ENCODE measurements at places on chromosomes 13 and 19. TPM values are rescaled to one million over a fixed set of nuclear protein-coding genes. Genes with fewer than 3 reads are reported as not detected.

Gene ACOD1
- total RNA-seq = not detected

Gene ZNF587
- total RNA-seq = 16.8 TPM

Gene LAIR1
- total RNA-seq = not detected

Gene TEX101
- not detected for total RNA-seq

Gene KLK3
- total RNA-seq = not detected

Gene CYP2A7
- total RNA-seq = not detected

Gene GPR183
- not detected for total RNA-seq

Gene ADGRL1
- 7.6 TPM for total RNA-seq

Gene CAPN12
- total RNA-seq = 2.8 TPM

Gene HRC
- 0.32 TPM for total RNA-seq

Gene ZNF814
- 14.3 TPM for total RNA-seq

Gene NCCRP1
- not detected for total RNA-seq

Gene CILP2
- total RNA-seq = 0.36 TPM

Gene CEACAM16
- total RNA-seq = not detected

Gene SERTAD1
- total RNA-seq = 22.9 TPM

Gene TINCR
- total RNA-seq = under 0.01 TPM

Gene SGCG
- not detected for total RNA-seq

Gene NCAN
- total RNA-seq = not detected

Gene DMKN
- total RNA-seq = 4.2 TPM

Gene OLFM4
- total RNA-seq = not detected

Gene OR1I1
- total RNA-seq = not detected

Gene C13orf42
- not detected for total RNA-seq

Gene IGFL1
- not detected for total RNA-seq

Gene NMRK2
- total RNA-seq = not detected

Gene REEP6
- total RNA-seq = 1.8 TPM

Gene ZNF878
- total RNA-seq = 0.49 TPM

Gene DAND5
- total RNA-seq = not detected

Gene ZNF430
- 3.2 TPM for total RNA-seq

Gene SIGLEC5
- not detected for total RNA-seq

Gene SIGLEC8
- total RNA-seq = not detected

Gene ZNF154
- 2.6 TPM for total RNA-seq

Gene EXOC3L2
- total RNA-seq = 0.18 TPM

Gene C1QTNF9B
- not detected for total RNA-seq

Gene STOML3
- not detected for total RNA-seq

Gene ZNF415
- 1.5 TPM for total RNA-seq

Gene CGB2
- total RNA-seq = not detected

Gene ZNF491
- 1.1 TPM for total RNA-seq

Gene CGB5
- not detected for total RNA-seq

Gene RDH8
- not detected for total RNA-seq

Gene PCDH9
- total RNA-seq = 6.1 TPM

Gene KLK14
- not detected for total RNA-seq

Gene CCDC70
- total RNA-seq = not detected

Data from cardiac atrium fibroblast (primary cell).